ENCODE measurements at places on chromosomes 1 and 21. TPM values are rescaled to one million over a fixed set of nuclear protein-coding genes. Genes with fewer than 3 reads are reported as not detected.

Gene AGO1
- polyA plus RNA-seq, result 2.8 TPM

Gene KCNJ6
- polyA plus RNA-seq, result not detected

Gene ADCY10
- 0.06 TPM for polyA plus RNA-seq

Gene DEPDC1
- polyA plus RNA-seq, result 9.8 TPM

Gene RUNX3
- polyA plus RNA-seq, result not detected

Gene ASCL5
- not detected for polyA plus RNA-seq

Gene SEC16B
- 0.16 TPM for polyA plus RNA-seq

Gene SOD1
- polyA plus RNA-seq, result 341 TPM

GRCh38 chr1:199747984-199748383, 279.5 kb upstream of the NR5A2 start:
- DNase-seq, result no peak

- DNase-seq, result no peak
Observed at GRCh38 chr1:23601135-23601967, 42.0 kb upstream of the ID3 start.

DNA sequence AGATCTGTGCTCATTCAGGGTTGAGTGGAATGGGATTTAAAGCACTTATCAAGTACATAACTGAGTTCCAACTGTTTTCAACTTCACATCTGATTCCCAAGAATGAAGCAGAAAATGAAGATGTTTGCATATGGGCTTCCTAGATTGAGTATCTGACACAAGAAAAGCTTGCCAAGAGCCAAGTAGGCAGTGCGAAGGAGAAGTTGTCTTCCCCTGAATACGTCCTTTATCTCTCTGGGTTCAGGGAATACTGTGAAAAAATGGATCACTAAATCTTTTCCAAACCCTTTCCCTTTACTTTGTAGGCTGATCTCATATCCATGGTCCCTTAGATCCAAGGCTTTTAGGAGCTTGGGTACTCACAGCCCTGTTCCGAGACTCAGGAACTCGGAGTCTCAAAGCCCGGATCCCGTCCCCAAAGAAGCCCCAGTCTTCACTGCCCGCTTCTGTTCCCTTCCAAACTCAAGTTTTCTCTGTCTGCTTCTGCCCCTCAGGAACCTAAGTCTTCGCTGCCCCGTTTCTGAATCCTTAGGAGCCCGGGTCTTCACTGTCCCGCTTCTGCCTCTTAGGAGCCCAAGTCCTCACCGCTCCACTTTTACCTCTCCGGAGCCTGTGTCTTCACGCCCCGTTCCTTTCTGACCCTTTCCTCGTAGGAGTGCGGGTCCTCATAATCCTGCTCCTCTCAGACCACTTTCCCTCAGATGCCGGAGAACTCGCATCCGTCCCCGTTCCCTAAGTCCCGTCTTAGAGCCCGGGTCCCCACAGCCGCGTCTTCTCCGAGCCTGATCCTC, 616 bp downstream of the TAF12 start:
- no peak for DNase-seq

- no peak for DNase-seq
Observed at GRCh38 chr1:97245682-97246081, 524.1 kb downstream of the PTBP2 start.

DNA sequence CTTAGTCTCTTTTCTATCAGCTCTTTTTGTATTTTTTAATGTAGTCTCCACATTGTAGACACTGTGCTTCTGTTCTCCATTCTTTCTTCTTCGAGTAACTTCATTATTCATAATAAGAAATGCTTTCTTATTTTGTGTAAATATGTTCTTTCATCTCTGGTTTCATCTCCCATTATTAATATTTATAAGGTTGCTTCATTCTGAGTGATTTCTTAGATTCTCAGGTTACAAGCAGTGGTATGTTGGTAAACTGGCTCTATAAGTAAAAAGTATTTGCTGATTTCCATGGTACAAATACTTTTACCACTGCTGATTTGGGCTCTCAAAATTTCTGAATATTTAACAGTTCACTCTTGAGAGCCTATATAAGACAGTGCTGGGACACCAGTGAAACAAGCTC, 81.3 kb downstream of the CDC14A start:
- no peak for DNase-seq

DNA sequence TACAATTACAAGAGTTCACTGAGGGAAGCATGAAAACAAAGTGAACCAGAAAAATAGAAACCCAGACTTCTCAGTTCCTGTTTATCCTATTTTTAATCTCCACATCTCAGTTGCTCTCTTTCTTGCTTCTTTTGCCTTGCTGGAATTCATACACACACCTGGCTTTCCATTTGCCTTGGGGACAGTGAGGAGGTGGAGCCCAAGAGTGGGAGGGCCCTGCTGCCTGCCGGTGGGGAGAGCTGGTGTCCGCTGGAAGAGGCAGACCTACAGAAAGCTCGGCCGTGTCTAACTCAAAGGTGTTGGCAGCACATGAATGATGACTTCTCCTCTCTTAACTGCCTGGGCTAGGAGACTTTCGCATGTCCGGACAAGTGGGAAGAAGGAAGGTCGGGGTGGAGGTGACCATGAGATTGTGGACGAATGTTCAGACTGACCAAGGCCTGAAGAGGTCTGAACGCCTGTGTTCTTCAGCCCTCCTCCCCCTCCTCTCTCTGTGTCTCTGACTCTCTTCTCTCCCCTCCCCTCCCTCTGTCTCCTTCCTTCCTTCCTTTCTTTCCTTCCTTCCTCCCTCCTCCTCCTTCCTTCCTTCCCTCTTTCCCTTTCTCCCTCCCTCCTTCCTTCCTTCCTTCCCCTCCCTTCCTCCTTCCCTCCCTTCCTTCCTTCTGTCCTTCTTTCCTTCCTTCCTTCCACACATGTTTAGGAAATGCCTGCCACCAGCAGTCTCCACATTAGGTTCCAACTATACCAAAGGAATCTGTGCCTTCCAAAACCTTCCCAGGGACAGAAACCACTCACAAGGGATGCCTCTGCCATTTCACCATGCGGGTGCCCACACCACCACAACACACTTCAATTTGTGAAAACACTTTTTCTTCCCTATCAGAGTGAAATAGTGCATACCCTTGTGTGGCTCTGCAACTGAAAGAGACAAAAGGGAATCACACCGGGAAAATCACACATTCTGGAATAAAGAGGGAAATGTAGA, 157.3 kb upstream of the RUNX1 start:
- no peak for DNase-seq

DNA sequence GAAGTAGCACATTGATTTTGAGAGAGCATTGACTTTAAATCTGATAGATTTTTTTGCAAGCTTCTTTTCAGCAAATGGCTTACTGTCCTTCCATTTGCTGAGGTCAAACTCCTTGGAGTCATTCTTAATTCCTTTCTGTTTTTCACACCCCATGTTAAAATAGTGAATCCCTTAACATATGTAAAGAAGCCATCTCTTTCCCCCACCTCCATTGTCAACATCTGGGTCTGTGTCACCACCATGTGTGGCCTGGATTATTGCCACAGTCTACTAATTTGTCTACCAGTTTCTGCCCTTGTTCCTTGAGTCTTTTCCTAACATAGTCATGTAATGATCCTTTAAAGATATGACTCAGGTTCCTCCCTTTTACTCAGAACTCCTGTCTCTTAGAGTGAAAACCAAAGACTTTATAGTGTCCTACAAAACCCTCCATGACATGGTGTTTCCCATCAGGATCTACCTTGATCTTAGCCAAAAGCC, 104.7 kb downstream of the ST6GALNAC3 start:
- DNase-seq, result no peak

GRCh38 chr1:233343262-233343661, 15.7 kb downstream of the MAP3K21 start:
- DNase-seq, result no peak

GRCh38 chr1:77955709-77956108, 23.2 kb downstream of the FUBP1 start:
- no peak for DNase-seq

DNA sequence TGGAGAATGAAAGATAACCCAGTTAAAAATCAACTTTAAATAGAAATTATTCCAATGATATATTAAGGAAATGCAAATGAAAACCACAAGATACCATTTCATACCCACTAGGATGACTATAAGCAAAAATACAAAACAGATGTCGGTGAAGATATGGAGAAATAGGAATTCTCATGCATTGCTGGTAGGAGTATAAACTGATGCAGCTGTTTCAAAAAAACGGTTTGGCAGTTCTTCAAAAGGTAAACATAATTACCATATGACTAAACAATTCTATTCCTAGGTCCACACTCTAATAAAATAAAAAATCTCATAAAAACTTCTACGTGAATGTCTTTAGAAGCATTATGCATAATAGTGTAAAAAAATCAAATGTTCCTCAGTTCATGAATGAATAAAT, 763.3 kb upstream of the BRINP3 start:
- DNase-seq, result no peak

DNA sequence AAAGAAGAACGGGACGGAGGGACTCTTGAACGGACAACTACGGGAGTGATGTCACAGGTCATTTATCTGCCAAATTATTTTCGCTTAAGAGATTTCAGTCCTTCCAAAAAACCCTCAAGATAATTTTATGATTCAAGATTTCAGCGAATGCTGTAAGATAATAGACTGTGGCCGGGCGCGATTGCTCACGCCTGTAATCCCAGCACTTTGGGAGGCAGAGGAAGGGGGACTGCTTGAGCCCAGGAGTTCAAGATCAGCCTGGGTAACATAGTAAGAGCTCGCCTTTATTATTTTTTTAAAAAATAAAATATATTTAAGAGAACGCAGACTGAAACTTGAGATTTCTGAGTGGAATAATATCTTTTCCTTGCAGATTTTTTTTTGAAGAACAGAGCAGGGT, 609 bp downstream of the RWDD2B start:
- no peak for DNase-seq

- no peak for DNase-seq
Observed at GRCh38 chr21:45976701-45977311, 4.8 kb upstream of the COL6A1 start.

DNA sequence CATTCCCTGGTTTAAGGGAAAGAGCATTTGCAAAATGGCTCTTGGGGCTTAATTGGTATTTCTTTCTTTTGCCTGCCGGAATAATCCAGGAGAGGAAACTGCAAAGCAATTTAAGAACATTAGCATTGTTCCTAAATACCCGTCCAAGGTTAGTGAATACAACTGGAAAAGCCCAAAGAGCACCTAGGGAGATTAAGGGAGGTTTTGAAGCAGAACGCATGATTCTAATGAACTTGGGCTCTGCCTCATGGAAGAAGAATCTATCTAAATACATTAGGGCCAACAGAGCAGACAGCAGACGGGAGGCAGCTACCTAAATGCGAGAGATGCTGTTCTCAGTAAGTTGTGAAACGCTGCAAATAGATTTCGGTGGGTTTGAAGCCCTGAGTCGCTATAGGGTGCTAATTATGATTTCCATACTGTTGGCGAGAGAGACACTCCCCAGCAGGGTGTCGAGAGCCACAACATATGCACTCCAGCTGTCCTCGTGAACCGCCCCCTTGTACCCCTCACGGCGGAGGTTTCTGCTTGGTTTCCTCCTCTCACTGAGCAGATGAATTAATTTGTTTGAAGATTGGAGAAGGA, 326.7 kb upstream of the CAMK1G start:
- DNase-seq, result no peak

- no peak for DNase-seq
Observed at GRCh38 chr1:174314433-174314832, 133.3 kb upstream of the GPR52 start.

DNA sequence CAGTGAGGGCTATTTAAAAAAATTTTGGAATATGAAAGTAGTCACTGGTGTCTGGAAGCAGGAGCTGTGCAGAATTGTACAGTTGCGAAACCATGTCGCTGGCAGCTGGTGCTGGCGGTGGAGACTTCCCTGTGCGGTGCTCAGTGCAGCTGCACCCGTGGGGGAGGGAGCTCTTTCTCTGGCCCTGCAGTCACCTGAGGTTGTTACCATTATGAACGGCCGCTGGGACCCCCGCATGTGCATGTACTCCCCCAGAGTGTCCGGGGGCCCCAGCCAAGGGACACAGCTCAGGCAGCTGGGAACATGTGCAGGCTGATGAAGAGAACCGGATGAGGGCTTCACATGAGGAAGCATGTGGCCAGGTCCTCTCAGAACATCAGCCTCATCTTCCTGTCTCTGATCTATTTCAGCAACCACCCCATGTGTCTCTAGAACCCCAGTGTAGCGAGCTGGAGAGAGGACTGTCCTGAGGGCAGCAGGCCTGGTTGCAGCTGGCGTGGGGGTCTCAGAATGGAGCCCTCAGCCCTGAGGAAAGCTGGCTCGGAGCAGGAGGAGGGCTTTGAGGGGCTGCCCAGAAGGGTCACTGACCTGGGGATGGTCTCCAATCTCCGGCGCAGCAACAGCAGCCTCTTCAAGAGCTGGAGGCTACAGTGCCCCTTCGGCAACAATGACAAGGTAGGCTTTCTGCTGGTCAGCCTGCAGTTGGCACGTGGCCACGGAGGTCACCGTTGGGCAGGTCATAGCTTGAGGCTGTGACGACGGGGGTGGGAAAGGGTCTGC, at the start of gene TRPM2:
TSS of gene TRPM2 (plus strand) at position 431 of the 780 bp plus-strand sequence. CDS start at position 511, 80 bp downstream.
- no peak for DNase-seq

GRCh38 chr1:93844262-93845045, 34.6 kb downstream of the DNTTIP2 start:
- DNase-seq, result peak; percentile 69

DNA sequence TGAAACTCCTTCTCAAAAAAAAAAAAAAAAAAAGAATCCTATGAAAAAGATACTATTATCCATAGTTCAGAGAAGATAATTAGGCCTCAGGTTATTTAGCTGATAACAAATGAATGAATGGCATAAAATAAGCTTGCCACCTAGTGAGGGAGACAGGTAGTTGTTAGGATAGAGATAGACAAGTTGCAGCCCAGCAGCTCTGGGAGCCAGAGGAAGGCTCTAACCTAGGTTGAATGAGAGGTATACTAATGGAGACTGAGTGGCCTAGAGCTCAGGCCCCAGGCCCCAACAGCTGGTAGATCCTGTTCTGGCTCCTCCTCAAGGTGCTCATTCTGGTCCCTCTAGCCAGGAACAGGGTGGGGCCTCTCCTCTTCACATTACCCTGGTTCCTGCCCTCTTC, 20.6 kb upstream of the RSPO1 start:
- DNase-seq, result no peak

GRCh38 chr1:58996341-58997059, 212.7 kb upstream of the JUN start:
- no peak for DNase-seq

Measured in foreskin keratinocyte (primary cell).